ENCODE measurements at places on chromosomes 2 and 18. TPM values are rescaled to one million over a fixed set of nuclear protein-coding genes. Genes with fewer than 3 reads are reported as not detected.

Gene CFAP65
- 0.48 TPM for total RNA-seq

Gene ZNF396
- 0.56 TPM for total RNA-seq

Gene OTOS
- total RNA-seq, result not detected

Gene AOX1
- 4.7 TPM for total RNA-seq

Gene PFN4
- 1.1 TPM for total RNA-seq

Gene PPP4R3B
- total RNA-seq, result 24.9 TPM

Gene IL1B
- total RNA-seq, result 0.15 TPM
